ENCODE measurements at places on chromosomes 6 and 20.

DNA sequence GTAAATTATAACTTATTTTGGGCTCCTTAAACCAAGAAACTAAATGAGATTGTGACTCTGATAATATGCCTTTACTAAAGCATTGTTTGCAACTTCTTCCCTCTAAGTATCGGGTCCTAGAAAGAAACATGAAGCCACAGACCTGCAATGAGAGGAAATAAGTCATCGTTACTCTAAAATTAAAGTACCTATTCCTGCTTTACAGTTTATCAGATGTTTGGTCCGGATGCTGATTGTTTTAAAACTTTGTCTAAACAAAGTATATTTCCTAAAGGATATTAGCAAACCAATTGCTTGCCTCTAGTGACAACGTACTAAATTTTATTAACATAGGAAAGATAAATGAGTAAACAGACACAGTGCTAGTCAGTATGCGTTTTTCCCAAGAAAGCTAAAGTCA is 216.8 kb downstream of the GJA1 start:
- no peak for DNase-seq

DNA sequence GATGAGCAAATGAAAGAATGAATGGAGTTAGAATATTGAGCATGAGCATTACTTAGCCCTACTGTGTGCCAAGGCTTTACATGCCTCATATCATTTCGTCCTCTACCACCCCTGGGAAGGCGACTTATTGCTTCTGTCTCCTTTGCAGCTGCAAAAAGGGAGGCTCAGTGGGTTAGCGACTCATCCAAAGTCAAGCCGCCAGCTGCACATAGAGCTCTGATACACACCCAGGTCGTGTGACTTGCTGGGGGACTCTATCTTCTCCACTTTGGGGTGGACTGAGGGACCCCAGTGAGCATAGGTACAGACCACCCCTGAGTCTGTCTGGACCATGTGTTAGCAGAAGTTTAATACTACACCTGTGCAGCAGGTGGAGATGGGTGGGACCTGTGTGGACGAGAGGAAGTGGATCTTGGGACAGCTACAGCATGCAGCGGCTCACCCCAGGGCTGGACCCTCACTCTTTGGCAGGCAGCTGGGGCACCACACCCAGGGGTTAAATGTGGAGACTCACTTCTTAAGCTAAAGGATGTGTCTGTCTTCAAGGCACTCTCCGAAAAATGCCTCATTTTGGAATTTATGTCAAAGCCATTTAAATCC is 36.2 kb upstream of the ANGPT4 start:
- no peak for DNase-seq

DNA sequence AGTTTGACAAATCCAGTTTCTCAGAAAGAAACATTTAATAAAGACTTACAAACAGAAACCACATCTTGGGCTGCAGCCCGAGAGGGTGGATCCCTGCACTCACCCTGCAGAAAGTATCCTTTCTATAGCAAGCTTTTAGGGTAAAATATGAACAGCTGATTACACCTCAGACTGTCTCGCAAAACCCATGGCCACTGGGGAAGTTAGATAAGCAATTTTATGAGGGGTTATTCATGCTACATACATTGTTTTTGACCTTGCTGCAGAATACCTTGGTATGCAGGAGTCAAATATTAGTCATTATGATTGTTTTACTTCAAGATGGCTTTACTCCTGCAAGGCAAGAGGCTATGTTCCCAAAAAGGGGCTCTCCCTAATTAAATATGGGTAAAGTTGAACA is 126.9 kb downstream of the OR2B2 start:
- DNase-seq: no peak

GRCh38 chr6:22306741-22307466 is 10.1 kb upstream of the PRL start:
- no peak for DNase-seq

- DNase-seq: no peak
These were observed 89.3 kb downstream of the HAO1 start for GRCh38 chr20:7850775-7851490.

- DNase-seq: no peak
These were observed 143.7 kb downstream of the PDE10A start for GRCh38 chr6:165519316-165519715.

- DNase-seq: no peak
These were observed 48.9 kb upstream of the ARMC2 start for GRCh38 chr6:108799354-108799717.

GRCh38 chr20:32152421-32153155 is 43.1 kb downstream of the TM9SF4 start:
- no peak for DNase-seq

DNA sequence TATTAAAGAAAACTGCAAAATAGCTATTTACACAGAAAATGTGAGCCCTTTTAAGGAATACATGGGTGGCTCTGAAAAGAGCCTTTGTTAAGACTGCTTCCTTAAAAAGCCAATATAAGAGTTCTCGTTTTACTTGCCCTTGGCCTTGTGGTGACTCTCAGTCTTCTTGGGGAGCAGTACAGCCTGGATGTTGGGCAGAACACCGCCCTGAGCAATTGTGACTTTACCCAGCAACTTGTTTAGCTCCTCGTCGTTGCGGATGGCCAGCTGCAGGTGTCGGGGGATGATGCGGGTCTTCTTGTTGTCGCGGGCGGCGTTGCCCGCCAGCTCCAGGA is 111.5 kb downstream of the HFE start:
- no peak for DNase-seq

GRCh38 chr6:129329678-129330077 is 380.3 kb downstream of the ARHGAP18 start:
- DNase-seq: no peak

DNA sequence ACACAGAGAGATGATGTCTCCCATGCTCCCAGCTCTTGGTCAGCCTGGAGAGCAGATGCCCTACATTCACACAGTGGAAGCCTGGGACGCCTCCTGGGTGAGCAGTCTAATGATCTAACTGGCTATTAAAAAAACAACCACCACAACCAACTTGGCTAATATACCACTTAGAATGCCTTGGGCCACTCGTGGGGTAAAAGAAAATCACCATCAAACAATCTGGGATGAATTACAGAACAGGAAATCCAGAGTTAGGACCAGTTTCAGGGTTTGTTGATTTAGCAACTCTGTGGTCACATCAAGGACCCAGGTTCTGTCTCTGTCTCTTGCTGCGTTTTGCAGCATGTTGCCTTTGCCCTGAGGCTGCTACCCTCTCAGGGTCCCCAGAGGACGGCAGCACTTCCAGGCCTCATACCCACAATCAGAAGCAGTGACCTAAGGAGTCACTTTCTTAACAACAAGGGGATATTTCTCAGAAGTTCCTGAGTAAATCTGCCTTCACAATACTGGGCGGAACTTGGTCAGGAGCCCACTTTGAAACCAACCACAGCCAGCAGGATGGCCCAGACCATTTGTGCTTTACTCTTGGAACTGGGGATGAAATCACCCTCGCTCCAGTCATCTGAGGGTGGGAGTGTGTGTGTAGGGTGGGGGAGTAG is 118.7 kb downstream of the CLIC5 start:
- no peak for DNase-seq

DNA sequence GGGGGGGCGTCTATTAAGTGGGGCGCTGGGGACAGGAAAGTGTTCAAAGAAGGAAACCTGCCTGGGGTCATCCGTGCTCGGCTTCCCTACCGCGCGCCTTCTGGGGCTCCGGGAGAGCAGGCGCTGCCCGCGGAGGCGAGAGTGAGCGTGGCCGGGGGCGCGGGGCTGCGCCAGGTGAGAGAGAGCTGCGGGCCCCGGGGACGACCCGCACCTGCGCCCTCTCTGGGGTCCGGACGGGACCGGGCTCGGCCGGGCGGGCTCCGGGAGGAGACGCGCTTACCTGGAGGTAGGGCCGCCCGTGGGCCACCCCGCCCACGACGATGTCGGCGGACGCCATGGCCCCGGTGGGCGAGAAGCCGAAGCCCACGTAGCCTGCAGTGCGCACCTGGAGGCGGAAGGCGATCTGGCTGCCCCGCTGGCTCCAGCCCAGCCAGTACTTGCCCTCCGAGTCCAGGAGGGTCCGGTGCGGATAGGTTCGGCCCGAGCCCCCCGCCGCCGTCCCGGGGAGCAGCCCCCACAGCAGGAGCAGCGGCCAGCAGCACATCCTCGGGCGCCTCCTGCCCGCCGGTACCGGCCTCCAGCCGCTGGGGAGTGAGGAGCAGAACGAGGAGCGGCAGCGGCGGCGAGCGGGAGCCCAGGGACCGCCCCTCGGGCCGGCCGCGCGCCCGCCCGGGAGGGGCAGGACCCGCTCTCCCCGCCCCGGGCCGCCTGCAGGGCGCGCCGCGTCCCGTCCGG is at the start of gene MOXD1:
Gene MOXD1, minus strand, starts transcription at position 593 of the 735 bp plus-strand sequence. Its CDS starts 49 bp downstream, at position 544.
- DNase-seq: peak; percentile 84

- DNase-seq: no peak
These were observed 97.9 kb upstream of the NEDD9 start for GRCh38 chr6:11330413-11330760.

GRCh38 chr20:60863548-60863947 is 388.5 kb upstream of the CDH4 start:
- DNase-seq: no peak

DNA sequence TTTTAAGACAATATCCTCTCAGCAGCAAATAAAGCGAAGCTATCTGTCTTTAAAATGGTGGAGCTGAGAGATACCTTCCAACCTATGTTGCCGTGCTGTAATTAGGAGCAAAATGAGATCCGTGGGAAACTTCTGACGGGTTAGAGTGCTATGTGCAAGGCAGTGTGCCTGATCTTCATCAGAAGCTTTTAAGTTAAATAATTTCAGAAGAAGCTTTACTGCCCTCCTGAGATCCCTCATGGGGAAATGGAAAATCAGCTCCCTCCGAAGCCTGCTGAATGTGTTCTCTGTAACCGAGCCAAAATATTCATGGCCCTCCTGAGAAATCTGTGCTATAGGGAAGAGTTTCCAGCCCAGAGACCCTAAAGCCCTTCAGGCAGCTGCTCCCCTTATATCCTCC is 43.7 kb upstream of the TBC1D7 start:
- DNase-seq: no peak

GRCh38 chr20:20344476-20344875 is 23.4 kb upstream of the INSM1 start:
- DNase-seq: no peak

GRCh38 chr6:149628875-149629510 is 19.5 kb downstream of the KATNA1 start:
- no peak for DNase-seq

DNA sequence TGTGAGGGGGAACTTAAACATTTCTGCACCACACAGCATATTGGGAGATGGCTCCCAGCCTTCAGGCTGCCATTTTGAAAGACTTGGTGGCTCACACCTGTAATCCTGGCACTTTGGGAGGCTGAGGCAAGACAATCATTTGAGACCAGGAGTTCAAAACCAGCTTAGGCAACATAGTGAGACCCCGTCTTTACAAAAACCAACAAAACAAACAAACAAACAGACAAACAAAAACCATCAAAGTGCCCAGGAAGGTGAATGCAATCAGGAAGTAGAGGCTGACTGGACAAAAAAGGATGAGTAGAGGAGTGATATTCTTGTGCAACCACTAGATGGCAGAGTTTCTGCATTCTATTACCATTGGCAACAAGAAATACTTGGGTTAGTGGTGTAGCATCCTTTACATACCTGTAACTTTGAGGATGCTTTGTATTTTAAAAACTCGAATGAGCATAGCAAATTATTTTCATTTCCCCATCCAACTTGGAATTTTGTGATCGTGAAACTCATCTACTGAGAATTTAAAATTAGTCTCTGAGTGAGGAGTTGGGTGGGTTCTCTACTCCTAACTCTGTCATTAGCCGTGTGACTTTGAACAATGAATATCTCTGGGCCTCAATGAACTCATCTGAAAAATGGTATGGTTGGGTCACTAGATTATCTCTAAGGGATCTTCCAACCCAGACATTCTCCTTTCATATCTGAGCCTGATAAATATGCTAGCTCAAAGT is 84.4 kb downstream of the CRYBG1 start:
- DNase-seq: peak; percentile 76

- DNase-seq: peak; percentile 55
These were observed 434 bp downstream of the ZKSCAN4 start for GRCh38 chr6:28251661-28252008.

DNA sequence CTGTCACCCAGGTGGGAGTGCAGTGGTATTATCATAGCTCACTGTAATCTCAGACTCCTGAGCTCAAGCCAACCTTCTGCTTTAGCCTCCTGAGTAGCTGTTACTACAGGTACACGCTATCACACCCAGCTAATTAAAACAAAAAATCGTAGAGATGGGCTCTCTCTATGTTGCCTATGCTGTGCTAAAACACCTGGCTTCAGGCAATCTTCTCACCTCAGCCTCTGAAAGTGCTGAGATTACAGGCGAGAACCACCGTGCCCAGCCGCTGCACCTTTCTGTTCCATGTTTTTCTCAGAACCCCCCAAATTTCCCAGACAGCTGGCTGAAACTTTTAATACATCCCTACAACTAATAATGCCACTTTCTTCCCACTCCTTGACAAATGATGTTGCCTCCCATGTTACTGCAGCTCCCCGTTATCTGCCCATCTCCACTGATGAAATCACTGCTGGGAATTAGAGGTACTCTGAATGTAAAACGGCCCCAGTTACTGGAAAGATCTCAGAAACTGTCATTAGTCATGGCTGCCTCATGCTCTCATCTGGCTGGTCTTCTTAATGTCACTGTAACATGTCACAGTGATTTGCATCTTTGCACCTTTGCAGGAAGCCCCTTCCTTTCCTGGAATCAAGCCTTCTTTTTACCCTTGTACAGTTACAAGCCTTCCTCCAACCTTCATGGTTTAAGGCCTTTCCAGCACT is 697.5 kb downstream of the PRKN start:
- DNase-seq: no peak

GRCh38 chr20:51916244-51916643 is 113.9 kb upstream of the SALL4 start:
- DNase-seq: no peak

DNA sequence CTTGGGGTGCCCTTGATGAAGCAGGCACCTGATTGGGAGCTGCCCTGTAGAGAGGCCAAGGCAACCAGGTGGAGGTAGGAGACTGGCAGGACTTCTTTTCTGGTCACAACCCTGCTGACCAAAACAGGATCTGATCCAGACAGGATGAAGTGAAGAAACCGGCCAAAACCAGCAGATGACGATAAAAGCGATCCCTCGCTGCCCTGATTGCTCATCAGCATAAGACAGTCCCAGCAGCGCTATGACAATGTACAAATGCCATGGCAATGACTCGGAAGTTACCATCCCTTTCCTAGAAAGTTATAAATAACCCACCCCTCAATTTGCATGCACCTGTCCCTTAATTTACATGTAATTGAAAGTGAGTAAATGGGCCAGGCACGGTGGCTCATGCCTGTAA is 88.4 kb upstream of the PDE10A start:
- DNase-seq: no peak

DNA sequence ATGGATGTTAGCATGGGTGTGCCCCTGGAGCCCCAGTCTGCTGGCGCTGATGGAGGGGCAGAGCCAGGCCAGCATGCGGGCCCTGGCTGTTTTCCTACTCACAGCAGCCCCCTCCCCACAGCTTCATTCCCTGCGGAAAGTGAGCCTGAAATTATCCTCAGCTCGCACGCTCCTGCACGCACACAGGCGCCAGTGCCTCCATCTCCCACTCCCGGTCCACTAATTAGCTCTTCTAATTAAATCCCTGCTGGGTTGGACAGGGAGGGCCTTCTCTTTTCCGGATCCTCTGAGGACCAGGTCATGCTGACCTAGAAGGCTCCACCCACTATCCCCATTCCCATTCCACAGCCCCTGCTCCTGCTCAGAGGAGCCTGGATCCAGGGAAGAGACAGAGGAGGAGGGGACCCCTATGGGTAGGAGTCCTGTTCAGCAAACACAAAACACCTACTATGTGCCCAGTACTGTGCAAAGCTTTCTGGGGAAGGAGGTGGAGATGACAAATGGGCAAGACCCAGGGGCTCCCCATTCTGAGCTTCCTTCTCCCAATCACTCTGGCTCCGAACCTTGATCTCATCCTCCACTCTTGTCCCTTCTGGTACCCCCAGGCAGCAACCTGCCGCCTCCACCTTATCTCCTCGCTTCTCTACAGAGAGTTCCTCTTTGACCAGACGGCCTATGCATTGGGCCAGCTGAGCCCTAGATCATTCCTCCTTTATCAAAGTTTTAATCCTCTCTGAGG is 70.2 kb upstream of the CCDC167 start:
- peak; percentile 46 for DNase-seq
